ENCODE measurements at places on chromosomes 3 and 15. TPM values are rescaled to one million over a fixed set of nuclear protein-coding genes. Genes with fewer than 3 reads are reported as not detected.

Gene RPUSD3
- 53.8 TPM for total RNA-seq

Gene IGF2BP2
- 118 TPM for total RNA-seq

Gene XCR1
- under 0.01 TPM for total RNA-seq

Gene GABRA5
- total RNA-seq = 5.9 TPM

Gene HTR3C
- total RNA-seq = not detected

Gene PIGZ
- total RNA-seq = 1.7 TPM

Gene LRCH3
- 43.3 TPM for total RNA-seq

Gene PRR20G
- not detected for total RNA-seq

Gene CHSY1
- 12.7 TPM for total RNA-seq

Gene C3orf49
- not detected for total RNA-seq

Gene GABRR3
- not detected for total RNA-seq

Gene HTR3E
- not detected for total RNA-seq

Gene FGF7
- 0.54 TPM for total RNA-seq

Gene CLN6
- 17.1 TPM for total RNA-seq

Gene RASL12
- total RNA-seq = not detected

Gene TMEM87A
- 70.3 TPM for total RNA-seq

Gene HSPBAP1
- total RNA-seq = 3.5 TPM

Gene GP9
- total RNA-seq = not detected

Gene BCL2A1
- not detected for total RNA-seq

Gene ADAMTS17
- total RNA-seq = not detected

Gene ZMAT3
- total RNA-seq = 22.8 TPM

Gene IL17RE
- 50.6 TPM for total RNA-seq

Gene HYAL3
- 12.1 TPM for total RNA-seq

Gene ARNT2
- total RNA-seq = 1.2 TPM

Gene SPINK8
- not detected for total RNA-seq

Gene RFTN1
- total RNA-seq = 23.9 TPM

Gene GPR149
- total RNA-seq = not detected

Gene CLDN16
- not detected for total RNA-seq

Gene PARP6
- total RNA-seq = 31.9 TPM

Gene ST3GAL6
- 8.8 TPM for total RNA-seq
